SHP77 treated with DMSO at 0.1 percent for 48 hours (cell line): ENCODE measurements at places on chromosomes 11 and 22.

DNA sequence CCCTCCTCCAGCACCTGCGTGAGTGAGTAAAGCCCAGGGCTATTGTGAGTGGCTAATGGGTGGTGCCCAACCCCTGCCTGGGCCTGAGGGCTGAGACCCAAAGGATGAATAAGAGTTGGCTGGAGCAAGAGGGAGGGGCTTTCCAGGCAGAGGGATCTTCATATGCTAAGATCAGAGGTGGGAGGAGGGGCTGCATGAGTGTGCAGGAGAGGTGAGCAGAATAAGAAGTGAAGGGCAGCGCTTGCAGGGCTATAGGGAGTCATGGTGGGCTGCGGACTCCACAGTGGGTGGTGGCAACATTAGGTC is 3.9 kb downstream of the EMID1 start:
- no peak for DNase-seq

DNA sequence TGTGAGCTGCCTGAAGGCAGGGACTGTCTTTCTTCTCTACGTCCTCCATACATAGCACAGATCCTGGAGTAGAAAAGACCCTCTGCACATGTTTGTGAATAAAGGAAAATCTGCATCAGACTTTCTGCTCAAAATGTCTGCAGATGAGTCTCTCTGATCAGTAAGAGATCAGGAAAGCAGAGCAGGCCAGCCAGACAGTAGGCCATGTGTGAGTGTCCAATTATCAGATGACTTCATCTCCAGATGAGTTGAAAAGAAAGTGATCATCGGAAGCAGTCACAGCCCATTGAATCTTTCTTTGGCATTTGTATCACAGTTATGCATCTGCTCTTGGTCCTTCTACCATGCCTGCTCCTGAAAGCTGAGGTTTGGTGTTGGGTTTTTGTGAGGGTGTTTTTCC is 298.7 kb upstream of the NCAM1 start:
- DNase-seq, result no peak

DNA sequence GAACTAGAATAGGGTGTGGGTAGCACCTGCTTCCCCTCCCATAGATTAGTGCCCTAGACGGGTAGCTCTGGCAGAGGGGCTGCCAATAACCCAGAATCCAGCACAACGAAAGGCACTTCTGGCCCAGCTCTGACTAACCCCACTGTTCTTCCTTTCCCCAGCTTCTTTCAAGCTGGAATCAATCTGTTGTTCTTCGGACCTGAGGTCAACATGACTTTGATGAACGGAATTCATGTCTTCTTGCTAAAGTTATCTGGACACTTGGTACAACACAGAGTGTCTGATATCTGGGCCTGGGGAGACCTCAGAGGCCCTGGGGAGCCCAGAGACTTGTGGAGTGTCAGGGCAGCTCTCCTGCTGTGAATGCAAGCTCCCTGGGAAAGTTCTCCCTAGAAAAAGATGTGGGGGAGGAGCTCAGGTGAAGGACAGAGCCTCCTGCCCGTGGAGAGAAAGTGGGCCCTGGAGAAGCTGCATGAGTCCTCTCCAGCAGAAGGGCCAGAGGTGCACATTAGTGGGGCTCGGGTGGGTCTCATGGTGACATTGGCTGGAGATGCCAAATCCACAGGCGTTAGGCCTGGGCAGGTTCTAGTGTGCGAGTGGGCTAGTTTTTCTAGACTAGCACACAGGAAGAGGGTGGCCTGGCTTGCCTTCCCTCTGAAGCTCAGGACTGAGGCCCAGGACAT is 6.3 kb downstream of the KCNJ11 start:
- no peak for DNase-seq

DNA sequence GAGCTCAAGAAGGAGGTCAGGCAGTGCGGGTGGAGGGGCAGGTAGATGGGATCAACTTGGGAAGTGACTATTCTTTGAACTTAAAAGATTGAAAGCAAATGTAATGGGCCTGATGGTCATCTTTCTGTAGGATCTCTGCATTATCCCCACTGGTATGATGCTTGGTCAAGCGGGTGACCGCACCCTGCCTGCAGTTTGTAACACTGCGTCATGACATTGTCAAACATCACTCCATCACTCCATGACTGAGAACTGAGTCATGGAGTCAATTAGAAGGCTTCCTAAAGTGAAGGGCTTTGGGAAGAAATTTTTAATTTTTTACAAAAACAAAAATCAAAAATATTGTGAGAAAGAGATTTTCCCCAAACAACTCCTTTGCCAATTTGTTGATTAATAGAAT is 62.4 kb upstream of the BMAL1 start:
- DNase-seq, result no peak

DNA sequence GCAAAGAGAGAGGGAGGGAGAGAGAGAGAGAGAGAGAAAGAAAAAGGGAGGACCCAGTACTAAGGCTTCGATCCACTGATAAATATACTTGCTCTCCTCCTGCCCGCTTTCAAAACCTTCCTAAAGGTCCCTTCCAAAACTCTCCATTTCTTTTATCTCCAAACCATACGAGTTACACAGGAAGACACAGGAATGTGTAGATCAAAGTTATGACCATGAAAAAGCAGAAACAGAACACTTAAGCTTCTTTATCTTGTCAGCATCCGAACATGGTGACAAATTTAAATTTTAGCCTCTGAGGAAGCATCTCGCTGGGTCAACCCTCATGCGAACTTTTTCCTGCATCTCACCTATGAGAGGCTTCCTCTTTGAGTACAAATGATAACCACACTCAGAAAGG is 29.2 kb upstream of the POGLUT3 start:
- no peak for DNase-seq

- no peak for DNase-seq
Observed at GRCh38 chr11:90558328-90558865, 335.5 kb upstream of the CHORDC1 start.

DNA sequence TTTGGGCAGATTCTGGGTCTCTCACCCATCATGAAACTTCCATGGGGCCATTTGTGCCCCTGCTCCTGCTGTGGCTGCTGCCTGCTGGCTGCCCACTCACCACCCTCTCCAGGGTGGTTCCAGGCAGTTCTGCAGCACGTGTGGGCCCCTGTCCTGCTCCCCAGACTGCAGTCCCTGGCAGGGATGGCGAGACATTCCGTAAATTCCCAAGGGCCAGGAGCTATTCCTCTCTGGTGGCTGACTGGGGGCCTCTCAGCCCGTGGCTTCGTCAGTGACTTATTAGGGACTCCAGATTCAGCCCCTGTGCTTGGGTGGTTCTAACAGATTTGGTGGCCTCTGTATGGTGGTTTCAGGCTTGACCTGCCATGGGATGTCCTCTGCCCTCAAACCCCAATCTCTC is 3.9 kb upstream of the SLC22A8 start:
- DNase-seq, result no peak

- DNase-seq, result no peak
Observed at GRCh38 chr11:7494086-7494745, 8.9 kb downstream of the OLFML1 start.

GRCh38 chr22:32660292-32660691 is 141.2 kb upstream of the TIMP3 start:
- peak; percentile 24 for DNase-seq

- DNase-seq, result no peak
Observed at GRCh38 chr22:25085930-25086901, 113.4 kb upstream of the CRYBB3 start.

GRCh38 chr11:81331088-81331487 is 1402.6 kb downstream of the FAM181B start:
- no peak for DNase-seq

DNA sequence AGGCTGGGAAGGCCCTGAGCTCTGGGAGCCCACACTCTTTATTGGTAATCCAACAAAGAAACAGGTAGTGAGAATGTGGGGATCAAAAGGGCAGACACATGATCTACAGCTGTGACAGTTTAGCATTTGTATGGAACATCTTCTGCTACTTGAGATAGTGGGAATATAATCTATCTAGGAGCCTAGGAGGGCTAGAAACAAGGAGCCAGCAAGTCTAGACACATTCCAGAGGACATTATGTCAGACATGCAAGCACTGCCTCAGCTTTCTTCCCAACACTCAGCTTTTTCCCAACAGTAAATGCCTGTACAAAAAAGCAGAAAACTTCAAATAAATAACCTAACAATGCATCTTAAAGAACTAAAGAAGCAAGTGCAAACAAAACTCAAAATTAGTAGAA is 1150.6 kb upstream of the RAG2 start:
- no peak for DNase-seq
